ENCODE measurements at places on chromosomes 2 and 18.

GRCh38 chr2:160491911-160492371 lies 1.7 kb downstream of the RBMS1 start:
- DNase-seq: no peak

DNA sequence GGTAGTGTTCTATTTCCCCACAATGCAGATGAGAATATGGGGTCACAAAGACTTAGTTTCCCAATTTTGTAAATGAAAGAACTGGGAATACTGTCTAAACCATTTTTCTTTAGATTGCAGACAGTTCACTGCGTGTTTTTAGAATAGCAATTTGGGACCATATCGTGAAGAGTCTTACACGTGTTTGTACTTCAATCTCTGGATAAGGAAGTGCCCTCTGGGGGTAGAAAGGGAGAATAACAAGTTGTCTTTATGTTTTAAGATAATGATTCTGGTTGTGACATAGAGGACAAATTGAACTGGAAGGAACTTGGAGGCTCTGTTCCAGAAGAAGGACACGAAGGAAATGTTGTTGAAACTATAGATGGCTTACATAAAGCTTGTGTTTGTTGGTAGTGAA lies 457.7 kb downstream of the CBLN2 start:
- no peak for DNase-seq

GRCh38 chr2:236663287-236664101 lies 93.9 kb downstream of the ACKR3 start:
- DNase-seq: no peak

DNA sequence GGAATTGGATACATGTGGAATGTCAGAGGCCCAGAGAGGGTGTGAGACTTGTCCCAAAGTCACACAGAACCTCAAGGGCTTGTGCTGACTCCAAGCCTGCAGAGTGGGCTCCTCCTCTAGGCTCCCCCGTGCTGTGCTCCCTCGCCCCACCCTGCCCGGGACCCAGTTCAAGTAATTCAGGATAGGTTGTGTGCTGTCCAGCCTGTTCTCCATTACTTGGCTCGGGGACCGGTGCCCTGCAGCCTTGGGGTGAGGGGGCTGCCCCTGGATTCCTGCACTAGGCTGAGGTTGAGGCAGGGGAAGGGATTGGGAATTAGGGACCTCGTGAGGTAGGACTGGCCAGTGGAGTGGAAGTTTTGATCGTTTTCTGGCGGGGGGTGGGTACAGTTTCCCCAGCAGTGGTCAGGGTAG lies 2.8 kb downstream of the CTDSP1 start:
- no peak for DNase-seq

DNA sequence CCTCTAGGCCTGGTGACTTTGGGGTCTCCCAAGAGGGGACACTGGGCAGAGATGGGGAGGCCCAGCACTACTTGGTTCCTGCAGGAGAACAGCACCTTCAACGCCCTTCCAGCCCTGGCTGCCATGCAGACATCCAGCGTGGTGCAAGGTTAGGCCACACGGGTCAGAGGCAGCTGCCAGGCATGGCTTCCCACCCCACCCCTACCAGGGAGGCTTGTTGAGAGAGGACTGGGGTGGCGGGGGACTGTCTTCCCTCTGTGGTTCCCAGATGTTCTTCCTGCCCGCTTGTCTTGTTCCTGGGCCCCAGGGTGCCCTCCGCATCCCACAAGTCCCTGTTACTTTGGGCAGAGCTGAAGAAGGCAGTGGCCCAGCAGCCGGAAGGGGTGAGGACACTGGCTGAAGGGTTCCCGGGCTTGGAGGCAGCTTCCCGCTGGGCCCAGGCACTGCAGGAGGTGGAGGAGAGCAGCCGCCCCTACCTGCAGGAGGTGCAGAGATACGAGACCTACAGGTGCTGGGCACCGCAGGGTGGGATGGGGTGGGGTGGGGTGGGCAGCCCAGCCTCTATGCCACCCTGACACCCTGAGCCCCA lies 4.5 kb downstream of the PROM2 start:
- DNase-seq: no peak

DNA sequence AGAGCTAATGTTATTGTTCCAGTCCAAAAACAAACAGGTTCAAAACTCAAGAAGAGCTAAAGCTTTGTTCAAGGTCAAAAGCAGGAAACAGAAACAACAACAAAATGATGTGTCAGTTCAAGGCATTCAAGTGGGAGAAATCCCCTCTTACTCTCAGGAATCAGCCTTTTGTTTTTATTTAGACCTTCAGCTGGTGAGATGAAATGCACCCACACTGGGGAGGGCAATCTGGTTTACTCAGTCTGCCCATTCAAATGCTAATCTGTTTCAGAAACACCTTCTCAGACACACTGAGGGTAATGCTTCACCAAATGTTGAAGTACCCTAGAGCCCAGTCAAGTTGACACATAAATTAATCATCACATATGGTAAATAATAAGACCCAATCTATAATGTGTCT lies 150.6 kb downstream of the TMX3 start:
- DNase-seq: no peak

GRCh38 chr2:173149491-173149890 lies 73.8 kb downstream of the MAP3K20 start:
- peak; percentile 4 for DNase-seq

DNA sequence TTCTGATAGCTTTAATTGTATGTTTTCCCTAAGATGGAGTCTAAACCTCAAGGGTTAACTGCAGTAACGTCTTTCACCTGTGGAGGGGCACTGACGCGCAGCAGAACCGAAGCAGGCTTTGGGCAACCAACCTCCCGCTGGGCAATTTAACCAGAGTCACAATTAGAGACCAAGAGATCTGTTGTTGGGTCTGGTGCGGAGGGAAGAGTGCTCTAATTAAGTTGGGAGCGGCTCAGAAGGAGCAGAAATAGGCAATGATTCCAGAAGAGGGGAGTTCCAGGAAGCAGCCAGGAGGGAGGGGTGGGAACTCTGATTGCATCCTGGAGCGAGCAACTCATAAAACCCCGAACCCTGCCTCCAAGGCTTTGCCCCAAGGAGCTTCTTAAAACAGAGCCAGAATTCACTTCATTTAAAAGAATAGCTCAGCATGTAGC lies 245.8 kb downstream of the PAX3 start:
- DNase-seq: no peak

GRCh38 chr2:27870724-27871123 lies 19.5 kb downstream of the RBKS start:
- no peak for DNase-seq

DNA sequence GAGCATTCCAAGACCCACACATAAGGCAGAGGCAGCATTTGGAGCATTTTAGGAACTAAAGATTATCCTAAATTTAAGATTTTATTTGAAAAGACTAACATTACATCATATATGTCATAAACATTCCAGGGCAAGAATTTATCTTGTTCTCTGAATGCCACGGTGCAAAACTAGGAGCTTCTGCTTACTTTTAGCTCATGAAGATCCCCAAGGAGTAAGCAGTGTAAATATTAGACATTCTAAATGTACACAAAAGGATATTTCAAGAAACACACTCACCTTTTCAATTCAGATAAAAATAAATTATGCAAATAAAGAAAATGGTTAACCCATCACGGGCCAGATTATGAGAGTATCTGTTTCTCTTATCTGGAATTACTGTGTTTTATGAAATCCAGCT lies 101.7 kb upstream of the ETAA1 start:
- DNase-seq: no peak

GRCh38 chr2:24814516-24814915 lies 21.3 kb downstream of the CENPO start:
- no peak for DNase-seq

DNA sequence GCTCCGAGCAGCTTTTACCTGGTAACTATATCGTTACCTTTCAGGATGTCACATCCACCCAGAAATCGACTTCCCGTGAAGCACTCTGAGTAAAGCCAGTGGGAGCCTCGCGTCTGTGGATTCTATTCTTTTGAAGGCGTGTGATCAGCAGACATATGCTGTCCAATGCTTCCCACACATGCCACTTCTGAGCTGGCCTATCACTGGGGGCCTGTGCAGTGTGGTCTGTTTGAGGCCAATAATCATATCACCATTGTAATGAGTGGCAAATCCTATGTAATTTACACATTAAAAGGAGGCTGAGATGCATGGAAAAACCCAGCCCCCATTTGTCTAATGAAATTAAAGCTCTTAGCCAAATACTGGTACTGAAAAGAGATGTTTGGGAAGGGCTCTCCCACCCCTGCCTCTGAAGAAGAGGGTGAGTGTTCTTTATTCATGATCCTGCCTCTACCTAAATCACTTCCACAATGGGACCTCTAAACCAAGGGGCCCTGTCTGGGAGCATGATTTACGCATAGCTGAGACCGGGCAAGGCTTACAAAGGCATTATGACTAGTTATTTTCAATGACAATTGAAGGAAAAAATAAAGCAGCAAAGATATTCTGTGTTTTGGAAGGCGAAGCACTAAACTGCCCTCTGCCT lies 686.8 kb downstream of the ZEB2 start:
- no peak for DNase-seq

DNA sequence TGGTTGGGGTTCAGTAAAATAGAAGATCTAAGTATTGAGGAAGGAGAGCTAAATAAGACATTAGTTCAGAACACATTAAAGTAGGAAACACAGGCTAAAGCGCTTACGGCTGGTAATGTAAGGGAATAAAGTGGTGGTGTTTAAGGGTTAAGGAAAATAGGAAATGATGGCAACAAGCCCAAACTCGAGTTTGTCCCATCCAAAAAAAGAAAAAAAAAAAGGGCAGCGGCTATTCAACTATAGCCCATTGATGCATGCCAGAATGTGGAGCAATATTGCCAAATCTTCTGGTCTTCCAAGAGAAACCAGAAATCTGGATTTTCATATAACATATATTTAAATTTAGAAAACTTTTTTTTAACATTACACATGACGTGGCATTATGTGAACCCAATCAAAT lies 161.0 kb downstream of the ARHGAP15 start:
- no peak for DNase-seq

DNA sequence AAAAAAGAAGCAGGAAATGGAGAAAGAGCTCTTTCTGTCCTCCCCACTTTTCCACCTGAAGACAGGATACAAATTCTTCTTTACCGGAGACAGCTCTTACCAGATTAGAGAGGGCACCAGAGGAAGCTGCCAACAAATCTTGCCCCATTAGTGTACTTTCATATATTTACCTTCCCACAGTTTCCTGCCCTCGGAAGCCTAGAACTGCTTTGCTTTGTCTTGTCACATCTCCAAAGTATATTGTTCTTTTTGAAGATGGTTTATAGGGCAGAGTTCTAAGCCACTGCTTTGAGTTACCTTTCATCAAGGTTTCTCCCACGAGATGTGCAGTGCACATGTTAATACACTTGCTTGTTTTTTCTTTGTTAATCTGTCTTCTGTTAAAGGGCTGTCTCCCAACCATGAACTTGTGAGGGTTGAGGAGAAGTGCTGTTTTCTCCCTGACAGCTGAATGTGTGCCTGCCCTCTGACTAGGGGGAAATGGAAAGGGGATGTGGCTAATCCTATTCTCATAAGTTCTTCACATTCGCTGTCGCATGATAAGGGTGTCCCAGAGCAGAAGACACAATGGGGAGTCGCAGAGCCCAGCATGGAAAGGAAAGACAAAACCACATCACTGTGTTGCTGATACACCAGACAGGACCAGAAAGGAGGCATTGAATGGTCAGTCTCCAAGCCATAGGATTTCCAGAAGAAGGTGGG lies 24.2 kb downstream of the CENPA start:
- DNase-seq: no peak

- DNase-seq: no peak
These were observed 53.9 kb downstream of the TCF7L1 start for GRCh38 chr2:85187069-85187468.

DNA sequence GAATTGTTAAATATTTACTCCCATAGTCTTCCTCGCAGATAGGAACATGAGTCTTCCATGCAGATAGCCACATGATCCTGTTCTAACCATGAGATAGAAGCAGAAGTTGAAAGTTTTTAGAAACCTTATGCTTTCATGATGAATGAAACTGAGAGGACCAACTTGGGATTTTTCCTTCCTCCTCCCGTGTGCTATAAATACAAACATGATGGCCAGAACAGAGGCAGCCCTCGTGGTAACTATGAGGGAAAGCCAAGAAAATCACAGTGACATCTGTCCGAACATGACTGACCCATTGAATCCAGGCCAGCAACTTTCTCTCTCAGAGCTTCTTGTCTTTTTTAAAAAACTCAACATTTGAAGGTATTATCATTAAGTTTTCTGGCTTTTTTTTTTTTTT lies 78.5 kb downstream of the ACAA2 start:
- DNase-seq: no peak

DNA sequence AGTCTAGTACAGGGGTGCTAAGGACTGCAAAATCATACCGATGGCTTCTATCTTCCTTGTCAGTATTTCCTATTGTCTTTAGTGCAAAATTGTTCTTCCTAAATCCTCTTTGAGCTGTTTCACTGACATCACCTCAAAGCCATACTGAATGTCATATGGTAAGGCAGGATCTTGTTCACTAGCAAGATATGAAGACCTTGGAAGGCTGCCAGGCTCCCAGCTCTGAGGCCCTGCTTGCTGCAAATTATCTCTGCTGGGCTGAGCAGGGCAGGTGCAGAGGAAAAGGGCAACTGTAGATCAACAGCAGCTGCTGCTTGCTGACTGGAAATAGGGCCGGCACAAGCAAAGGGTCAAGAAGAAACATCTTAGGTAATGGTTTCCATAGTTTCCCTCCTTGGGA lies 58.2 kb downstream of the PMAIP1 start:
- no peak for DNase-seq

- no peak for DNase-seq
These were observed 597.2 kb downstream of the DCDC2C start for GRCh38 chr2:4300616-4301015.

- DNase-seq: no peak
These were observed 602.9 kb upstream of the RAB6C start for GRCh38 chr2:129376426-129377077.

DNA sequence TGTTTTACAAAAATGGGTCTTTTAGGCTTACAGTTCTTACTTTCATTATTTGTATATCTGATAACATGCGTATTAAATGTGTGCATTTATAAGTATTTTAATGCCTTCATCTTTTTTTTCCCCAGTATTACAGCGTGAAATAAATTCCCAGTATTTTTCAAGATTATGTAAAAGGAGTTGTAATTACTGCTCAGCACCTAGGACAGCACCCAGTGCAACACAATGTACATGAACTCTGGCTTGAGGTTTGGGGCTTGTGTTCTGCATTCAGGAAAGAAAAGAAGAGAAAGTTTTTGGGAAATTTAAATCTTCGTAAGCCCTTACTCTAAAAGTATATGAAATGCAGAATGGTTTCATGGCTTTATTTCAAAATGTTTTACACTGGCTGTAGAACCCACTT lies 16.7 kb downstream of the ZNF638 start:
- DNase-seq: no peak

- no peak for DNase-seq
These were observed 83.3 kb upstream of the EPAS1 start for GRCh38 chr2:46213906-46214305.

DNA sequence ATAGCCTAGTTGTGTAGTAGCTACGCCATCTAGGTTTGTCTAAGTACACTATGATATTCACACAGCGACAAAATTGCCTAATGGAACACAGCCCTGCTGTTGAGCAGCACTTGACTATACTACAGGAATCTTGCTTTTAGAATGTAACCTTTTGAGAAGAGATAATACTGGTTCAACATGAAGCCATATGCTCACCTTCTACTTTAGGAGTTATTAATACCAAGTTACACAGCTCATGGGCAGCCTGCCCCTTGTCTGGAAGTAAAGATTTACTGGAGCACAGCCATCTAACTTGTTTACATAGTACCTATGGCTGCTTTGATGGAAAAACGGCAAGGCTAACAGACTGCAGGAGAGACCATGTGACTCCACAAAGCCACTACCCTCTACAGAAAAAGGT lies 174.8 kb downstream of the DYM start:
- DNase-seq: no peak

GRCh38 chr2:56192664-56193305 lies 9.0 kb downstream of the CCDC85A start:
- no peak for DNase-seq

Data from stimulated activated CD8-positive, alpha-beta memory T cell treated with anti-CD3 and anti-CD28 coated beads, Interleukin-15, amount 100 ng/mL, for 24 hours (primary cell).